ENCODE measurements at places on chromosomes 1 and 21.

GRCh38 chr21:21864321-21864840, 866.2 kb downstream of the NCAM2 start:
- no peak for DNase-seq

DNA sequence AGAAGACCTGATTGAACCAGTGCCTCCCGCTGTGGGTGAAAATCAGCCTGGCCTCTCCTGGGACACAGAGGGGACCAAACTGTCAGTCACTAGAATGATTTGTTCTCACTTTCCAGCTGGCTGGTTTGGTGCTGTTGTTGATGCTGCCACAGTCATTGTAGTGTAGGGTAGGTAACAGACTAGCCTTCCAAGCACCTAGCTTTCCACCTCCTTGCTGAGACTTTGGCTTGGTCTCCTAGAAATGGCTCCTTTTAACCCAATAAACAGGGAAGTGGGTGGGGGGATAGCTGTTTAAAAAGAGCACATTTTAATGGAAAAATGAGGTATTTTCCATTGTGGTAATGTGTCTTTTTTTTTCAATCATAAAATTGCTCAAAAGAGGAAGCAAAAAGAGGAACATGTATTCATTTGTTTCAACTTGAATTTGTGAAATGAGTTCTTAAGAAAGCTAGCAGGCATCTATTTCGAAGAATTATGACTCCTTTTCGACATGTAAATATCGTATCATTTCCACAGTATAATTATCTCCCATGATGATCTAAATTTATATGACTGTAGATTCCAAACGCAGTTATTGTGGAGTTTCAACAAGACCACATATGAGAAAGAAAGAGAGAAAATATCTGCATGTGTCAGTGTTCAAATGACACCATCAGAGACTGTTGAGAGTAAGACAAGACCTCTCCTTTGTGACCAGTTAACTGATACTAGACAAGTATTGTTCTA, 190.1 kb downstream of the HLX start:
- DNase-seq: no peak

- DNase-seq: no peak
These were observed 117.0 kb upstream of the ERRFI1 start for GRCh38 chr1:8142955-8143629.

- DNase-seq: no peak
These were observed 41.4 kb downstream of the KCNK1 start for GRCh38 chr1:233655301-233655740.

DNA sequence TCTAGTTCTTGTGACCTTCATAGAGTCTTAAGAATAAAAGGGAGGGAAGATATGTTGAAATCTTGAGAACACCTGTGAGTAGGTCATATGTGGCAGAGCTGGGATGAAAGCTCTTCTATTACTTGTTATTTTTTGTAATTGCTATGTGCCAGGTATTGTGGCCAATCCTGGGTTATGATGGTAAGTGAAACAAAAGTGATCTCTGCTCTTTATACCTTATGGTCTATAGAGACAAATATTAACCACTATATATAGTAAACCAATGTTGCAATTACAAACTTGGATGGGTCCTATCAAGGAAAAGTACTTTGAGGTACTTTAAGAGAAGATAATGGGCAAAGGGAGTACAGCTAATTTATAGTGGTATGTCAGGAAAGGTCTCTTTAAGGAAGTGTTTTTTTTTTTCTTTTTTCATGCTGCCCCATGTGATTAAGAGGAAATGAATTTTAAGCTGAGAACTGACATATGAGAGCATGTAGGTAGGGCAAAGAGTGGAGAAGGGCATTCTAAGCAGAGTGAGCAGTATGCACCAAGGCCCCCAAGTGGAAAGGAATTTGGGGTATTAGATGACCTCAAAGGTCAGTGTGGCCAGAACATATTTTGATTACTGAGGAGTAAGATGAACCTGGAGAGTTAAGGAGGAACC, 43.3 kb downstream of the POU2F1 start:
- DNase-seq: no peak

DNA sequence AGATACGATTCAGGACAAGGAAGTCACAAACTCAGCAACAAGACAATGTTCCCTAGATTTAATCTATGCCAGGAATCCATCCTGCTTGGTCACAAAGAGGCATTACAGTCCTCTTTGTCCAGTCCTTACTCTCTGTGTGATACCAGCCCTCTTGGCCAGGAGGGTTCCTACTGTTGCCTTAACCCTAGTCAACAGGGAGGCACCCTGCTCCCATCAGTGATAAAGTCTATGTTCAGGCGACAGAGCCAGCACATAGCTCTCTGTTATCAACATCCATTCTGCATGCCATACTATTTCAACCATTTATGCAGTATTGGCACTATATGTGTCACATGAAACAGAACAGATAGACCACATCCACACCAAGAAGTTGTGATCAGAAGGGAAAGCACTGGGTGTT, 4.4 kb upstream of the NPL start:
- no peak for DNase-seq

GRCh38 chr1:219575563-219575962, 37.3 kb downstream of the ZC3H11B start:
- no peak for DNase-seq

- DNase-seq: no peak
These were observed 428.7 kb upstream of the LRRC7 start for GRCh38 chr1:69139007-69139406.

DNA sequence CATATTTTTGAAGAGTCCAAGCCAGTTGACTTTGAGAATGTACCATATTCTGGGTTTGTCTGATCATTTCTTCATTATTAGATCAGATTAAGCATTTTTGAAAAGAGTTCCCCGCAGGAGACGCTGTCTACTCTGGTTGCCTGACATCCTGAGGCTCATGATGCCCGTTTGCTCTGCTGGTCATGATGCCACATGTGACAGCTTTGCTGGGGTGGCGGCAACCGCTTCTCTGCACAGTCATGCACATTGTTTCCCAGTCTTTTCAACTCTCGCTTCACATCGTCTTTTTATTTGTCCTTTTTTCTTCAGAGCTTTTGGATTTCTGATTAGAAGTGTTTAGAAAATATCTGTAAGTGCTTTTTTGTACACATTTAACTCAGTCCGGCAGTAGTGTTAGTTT, 90.7 kb downstream of the ST6GALNAC5 start:
- no peak for DNase-seq

DNA sequence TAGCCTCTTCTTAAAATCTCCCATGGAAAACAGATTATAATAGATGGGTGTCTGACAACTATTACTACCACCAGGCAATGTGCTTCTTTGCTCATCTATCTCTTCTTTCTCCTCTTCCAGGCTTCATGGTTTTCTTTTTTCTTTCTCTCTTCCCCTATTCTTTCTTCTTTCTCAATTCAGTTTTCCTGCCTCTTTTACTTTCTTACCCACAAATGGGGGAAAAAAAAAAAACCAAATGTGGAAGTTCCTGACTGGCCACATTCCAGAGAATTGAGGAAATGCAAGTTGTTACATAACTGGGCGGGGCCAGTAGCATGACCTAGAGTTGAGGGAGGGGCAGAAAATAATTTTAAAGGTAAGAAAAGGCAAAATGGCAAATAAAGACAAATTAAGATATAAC, 10.9 kb upstream of the SMG7 start:
- DNase-seq: no peak

DNA sequence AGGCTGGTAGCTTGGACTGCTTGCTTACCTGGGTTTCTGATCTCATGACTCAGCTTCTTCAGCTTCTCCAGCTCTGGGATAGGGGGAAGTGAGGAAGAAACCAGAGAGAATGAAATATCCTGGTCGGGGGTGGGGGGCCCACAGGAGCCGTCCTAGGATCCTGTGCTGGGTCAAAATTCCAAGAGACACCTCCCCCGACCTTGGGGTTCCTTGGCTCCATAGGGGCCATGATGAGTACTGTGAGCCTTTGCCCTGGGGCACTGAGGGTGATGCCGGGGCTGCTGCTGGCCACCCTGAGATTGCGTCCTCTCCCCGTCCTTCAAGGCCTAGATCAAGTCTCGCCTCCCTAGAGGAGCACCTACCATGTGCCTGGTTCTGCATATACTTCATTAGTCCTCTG, 40.0 kb downstream of the MYOM3 start:
- no peak for DNase-seq

GRCh38 chr1:239872626-239873025, 219.1 kb upstream of the FMN2 start:
- no peak for DNase-seq

GRCh38 chr1:87436534-87436933, 107.9 kb downstream of the LMO4 start:
- DNase-seq: no peak

- no peak for DNase-seq
These were observed 13.8 kb downstream of the CDCP2 start for GRCh38 chr1:54138994-54139393.

DNA sequence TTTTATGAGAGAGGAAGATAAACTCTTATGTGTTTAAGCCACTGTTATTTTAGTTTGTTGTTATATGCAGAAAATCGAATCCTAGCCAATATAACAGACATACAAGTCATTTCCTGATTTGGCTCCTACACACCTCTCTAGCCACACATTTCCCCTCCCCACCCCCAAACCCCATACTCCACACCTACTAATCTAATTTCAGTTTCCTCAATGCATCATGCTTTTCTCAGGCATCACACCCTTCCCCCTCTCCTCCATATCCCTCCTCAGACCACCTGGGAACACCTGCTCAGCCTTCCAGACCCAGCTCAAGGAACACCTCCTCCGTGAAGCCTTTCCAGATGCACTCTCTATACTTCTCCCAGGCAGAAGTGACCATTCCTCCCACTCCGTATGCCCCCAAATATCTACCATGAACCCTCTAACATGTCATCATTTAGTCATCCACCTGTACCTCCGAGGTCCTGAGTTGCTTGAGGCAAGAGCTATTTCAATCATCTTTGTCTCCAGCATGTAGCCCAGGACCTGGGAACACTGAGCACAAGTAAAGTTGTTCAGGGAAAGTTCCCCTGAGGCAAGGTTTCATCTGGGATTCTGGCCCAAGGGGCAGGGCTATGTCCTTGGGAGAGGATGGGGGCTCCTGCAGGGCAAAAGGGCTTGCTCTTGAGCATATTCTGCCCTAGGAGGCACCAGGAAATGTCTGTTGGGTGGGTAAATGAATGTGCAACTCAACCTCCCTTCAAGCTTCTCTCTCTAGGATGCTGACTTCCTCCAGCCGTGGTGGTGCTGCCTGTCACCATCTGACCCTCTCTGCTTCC, 126.8 kb downstream of the HIVEP3 start:
- DNase-seq: peak; percentile 51

DNA sequence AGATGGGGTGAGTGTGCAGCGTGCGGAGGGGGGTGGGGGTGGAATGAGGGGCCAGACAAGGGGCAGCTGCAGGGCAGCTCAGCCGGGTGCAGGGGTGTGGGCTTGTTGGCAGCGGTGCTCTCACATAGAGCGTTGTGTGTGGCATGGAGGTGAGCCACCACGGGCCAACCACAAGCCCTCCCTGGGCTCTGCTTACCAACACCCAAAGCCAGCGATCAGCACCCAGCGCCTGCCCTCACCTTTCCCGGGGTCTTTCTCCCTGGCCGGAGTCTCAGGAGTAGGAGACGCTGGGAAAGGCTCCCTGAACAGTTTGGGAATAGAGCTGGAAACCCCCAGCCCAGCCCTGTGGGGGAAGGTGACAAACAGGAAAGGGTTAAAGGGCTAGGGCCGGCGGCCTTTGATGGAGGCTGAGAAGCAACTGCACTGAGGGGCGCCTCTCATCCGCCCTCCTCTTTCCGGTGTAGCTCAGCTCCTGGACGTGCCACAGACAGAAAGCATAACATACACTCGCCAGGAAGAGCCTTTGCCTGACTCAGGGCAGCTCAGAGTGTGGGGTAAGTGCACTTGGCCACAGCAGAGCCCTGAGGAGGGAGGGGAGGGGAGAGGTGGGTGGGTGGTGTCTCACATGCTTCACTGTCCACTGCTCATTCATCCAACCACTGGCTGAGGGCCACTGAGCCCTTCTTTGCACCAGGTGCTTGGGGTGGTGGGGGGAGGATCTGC, 577 bp downstream of the IKBKE start:
- no peak for DNase-seq

- no peak for DNase-seq
These were observed 25.2 kb downstream of the ETS2 start for GRCh38 chr21:38830671-38831525.

DNA sequence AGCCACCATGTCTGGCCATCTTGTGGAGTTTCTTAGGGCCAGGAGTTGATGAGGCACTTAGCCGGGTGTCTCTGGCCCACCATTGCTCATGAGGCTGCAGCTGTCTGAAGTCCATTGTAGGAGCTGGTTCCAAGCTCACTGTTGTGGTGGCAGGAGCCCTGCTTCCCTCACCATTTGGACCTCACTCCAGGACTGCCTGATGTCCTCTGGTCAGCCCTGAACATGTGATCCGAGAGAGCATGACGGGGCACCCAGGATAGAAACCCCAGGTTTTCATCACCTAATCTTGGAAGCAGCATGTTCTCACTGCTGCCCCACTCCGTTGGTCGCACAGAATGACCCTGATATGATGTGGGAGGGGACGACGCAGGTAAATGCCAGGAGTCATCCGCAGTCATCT, 56.2 kb upstream of the FAM3B start:
- DNase-seq: no peak

- DNase-seq: no peak
These were observed 386.2 kb downstream of the HHIPL2 start for GRCh38 chr1:222161676-222162075.

DNA sequence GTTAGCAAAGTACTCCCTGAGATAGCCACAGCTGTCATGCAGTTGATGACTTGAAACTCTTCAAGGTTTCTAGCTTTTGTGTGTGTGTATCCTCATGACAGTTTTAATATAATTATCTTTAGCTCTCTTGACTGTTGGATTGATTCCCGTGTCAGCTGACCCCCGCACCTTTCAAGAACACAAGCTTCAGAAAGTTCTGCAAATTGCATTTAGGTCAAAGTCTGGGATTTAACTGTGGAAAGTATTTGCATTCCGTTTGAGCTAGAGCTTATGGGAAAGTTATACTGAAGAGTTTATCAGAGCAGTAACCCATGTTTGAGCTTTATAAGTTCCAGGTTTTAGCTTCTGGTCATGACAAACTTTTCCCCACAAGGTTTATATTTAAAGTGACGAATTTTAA, 380.1 kb upstream of the CHRM3 start:
- no peak for DNase-seq

- no peak for DNase-seq
These were observed 844 bp upstream of the PLD5 start for GRCh38 chr1:242525360-242525722.

Measured in stimulated activated CD4-positive, alpha-beta T cell treated with anti-CD3 and anti-CD28 coated beads, Interleukin-12 subunit alpha, Interleukin-12 subunit beta, amount 100 ng/mL, for 24 hours (primary cell).